Ovary (tissue), 10 donors: ENCODE measurements at places on chromosomes 1 and 21. TPM values are rescaled to one million over a fixed set of nuclear protein-coding genes. Genes with fewer than 3 reads are reported as not detected.

Gene GFI1
- total RNA-seq: 0.35 TPM

Gene HES3
- not detected for total RNA-seq

Gene MYBPH
- total RNA-seq: not detected

Gene OR2G6
- not detected for total RNA-seq

Gene SLC22A15
- total RNA-seq: 1.6 TPM

Gene ITGB2
- total RNA-seq: 17.6 TPM

Gene AIM2
- total RNA-seq: not detected

Gene S100A9
- 96.3 TPM for total RNA-seq

Gene KLHDC9
- 10.3 TPM for total RNA-seq

Gene RNU1-1
- under 0.01 TPM for total RNA-seq

Gene AUNIP
- 0.46 TPM for total RNA-seq

Gene RNF186
- 0.36 TPM for total RNA-seq

Gene ZYG11A
- total RNA-seq: 0.12 TPM

DNA sequence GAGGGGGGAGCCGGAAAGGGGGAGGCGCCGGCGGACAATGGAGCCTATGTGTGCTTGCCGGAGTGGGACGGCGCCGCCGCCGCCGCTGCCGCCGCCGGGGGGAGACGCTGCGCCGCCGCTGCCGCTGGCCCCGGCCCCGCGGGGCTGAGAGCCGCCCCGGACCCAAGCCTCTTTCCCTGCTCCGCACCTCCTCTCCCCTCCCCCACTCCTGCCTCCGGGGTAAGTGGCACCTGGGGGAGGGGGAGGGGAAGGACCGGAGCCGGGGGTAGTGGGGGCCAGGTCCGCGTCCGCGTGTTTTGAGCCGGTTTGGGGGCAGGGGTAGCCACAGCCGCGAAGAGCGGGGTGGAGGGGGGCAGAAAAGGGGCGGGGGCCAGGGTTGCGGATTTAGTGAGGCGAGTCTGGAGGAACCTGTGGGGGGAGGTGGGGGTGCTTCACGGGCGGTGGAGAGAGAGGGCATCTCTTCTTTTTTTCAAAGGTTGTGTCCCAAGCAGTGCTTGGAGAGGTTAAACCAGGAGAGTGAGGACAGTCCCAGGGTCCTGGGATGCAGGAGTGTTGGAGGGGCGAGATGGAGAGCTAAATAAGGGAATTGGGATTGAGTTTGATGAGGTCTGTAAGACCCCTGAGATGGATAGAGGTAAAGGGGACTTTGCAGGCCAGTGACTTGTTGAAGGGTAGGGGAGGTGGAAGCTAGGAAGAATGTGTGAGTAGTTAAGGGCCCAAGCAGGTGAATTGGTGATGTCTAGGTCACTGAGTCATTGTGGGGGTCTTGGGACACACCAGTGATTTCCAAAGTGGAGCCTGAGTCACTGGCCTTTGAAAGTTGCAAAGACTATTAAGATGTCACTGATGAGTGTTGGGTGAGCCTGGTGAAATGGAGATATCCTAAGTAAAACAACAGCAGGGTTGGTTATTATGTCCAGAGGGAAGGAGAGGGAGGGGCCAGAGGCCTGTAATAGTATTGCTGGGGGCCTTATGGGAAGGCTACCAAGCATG lies 59.1 kb downstream of the BCL9 start:
- DNase-seq: no peak

DNA sequence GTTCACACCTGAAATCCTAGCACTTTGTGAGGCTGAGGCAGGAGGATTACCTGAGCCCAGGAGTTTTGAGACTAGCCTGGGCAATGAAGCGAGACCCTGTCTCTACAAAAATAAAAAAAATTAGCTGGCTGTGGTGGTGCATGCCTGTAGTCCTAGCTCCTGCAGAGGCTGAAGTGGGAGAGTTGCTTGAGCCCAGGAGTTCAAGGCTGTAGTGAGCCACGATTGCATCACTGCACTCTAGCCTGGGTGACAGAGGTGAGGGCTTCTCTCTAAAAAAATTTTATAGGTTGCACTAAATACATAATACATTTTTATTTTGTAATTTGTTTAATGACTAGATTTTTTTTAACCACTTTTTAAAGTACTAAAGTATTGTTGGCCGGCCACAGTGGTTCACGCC lies 6.1 kb downstream of the PARK7 start:
- no peak for DNase-seq

DNA sequence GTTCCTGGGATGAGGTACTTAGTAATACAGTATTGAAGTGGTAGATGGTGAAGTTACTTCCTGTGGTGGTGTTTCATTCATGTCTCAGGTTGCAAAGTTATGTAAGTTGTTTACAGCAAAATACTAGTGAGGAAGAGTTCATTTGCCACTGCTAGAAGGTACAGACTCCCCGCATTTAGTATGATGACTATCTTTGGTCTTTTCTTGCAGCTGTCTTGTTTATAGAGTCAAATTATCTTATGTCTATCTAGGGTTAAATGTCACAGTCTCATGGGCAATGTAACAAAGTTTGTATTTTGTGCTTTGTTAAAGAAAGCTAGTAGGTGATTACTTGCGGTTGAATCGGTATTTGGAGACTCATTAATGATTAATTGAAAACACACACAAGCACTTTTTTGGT lies 50.2 kb downstream of the LRRC8D start:
- no peak for DNase-seq

- DNase-seq: peak; percentile 31
Measured at GRCh38 chr1:65174585-65174984, 26.6 kb downstream of the AK4 start.

GRCh38 chr21:16211339-16212303 lies 481.8 kb downstream of the USP25 start:
- DNase-seq: no peak

GRCh38 chr1:59110271-59110670 lies 186.6 kb upstream of the FGGY start:
- DNase-seq: no peak

DNA sequence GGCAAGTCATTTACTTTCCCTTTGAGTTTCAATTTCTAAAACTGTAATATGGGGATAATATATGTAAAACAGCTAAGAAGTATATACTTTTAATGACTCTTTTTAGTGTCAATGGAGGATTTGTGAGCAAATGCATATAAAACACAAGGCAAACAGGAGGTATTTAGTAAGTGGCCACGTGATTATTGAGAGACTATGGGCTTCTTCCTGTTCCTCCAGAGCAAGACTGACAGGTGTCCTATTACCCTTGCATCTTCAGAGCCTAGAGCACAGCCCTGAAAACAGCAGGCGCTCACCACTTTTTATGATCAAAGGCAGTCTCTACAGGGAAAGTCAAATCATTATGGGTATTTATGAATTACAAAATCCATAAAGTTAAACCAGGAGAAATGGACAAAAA lies 941 bp upstream of the ROR1 start:
- DNase-seq: no peak

DNA sequence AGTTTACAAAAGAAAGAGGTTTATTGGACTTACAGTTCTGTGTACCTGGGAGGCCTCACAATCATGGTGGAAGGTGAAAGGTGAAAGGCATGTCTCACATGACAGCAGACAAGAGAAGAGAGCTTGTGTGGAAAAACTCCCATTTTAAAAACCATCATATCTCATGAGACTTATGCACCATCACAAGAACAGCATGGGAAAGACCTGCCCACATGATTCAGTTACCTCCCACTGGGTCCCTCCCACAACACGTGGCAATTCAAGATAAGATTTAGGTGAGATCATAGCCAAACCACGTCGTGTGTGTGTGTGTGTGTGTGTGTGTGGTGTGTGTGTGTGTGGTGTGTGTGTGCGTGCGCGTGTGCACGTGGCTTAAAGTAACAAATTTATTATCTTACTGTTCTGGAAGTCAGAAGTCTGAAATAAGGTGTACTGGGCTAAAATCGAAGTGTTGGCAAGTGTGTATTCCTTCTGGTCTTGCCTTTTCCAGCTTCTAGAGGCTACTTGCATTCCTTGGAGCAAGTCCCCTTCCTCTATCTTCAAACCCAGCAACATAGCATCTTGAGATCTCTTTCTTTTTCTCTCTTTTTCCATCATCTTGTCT lies 48.1 kb upstream of the MPC2 start:
- DNase-seq: no peak

DNA sequence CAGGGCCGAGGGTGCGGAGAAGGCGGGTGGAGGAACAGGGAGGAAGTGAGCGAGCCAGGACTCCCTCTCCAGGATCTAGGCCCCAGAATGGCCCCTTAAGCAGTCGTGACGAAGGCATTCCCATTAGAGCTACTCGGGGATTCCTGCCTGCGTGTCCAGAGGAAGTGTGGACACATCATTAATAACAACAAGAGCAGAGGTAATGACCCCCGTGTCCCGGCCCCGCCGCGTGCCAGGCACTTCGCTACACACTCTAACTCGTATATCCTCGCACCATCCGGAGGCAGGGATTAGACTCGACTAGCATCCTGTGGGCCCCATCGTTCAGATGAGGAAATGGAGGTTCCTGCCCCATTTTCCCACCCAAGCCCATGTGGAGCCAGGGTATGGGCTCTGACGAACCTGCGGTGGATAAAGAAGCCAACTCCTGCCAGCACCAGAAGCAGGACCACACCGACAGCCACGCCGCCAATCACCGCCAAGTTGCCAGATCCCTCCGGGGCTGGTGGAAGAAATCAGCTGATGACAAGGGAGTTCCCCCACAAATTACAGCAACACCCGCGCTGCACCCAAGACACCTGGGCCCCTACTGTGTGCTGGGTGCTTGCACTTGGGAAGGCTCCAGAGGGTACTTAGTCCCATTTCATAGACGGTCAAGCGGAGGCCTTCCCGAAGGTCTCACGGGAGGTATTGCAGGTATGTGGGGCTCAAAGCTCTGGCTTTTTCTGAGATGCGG lies 21.6 kb downstream of the EPHA2 start:
- DNase-seq: no peak

- DNase-seq: no peak
Measured at GRCh38 chr1:189275796-189276195, 1201.9 kb downstream of the BRINP3 start.

DNA sequence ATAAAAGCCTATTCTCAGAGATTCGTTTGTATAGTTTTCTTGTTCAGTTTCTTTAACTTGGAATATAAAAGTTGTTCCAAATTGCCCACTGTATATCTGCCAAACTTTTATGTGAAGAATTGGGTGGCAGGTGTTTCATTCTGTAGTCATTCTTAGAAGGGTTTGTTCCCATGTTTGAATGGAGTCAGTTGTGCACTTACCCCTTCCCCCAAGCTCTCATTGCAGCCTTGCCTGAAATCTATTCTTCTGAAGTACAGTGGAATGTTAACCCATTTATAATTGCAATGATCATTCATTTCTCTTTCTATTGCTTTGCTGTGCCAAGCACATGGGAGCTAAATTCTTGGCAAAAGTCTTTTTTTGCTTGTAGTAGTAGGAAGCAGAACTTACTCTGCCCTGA lies 375.3 kb upstream of the C1orf87 start:
- no peak for DNase-seq

DNA sequence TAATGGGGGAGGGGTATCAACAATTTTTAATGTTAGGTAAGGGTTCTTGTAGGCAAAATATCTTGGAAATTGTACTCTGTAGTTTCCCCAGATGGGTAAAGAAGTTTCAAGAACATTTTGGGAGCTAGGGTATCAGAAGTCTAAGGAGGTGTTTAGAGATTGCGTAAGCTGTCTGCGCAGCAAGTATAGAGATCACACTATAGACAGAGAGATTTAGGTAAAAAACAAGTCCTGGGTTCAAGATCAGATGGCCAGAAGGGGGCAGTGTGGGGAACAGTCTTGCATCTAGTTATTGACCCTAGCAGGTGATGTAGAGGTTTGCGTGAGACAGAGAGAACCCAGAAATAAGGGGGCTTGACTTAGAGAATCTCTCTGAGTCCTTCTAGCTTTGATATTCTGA lies 80.8 kb downstream of the S1PR1 start:
- no peak for DNase-seq

DNA sequence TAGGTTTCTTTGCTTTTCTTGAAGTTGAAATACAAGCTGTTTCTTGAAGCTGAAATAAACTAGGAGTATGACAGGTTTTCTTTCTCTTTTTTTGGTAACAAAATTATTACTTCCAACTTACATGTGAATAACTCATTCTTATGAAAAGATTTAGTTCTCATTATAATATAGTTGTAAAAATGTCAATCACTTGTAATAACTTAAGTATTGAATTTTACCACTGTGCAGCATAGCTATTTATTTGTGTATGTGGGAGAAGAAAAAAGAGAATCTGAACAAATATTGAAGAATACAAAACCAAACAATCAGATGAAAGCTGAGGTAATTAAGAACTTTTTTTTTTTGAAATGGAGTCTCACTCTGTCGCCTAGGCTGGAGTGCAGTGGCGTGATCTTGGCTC lies 11.1 kb downstream of the CLIC4 start:
- DNase-seq: no peak

DNA sequence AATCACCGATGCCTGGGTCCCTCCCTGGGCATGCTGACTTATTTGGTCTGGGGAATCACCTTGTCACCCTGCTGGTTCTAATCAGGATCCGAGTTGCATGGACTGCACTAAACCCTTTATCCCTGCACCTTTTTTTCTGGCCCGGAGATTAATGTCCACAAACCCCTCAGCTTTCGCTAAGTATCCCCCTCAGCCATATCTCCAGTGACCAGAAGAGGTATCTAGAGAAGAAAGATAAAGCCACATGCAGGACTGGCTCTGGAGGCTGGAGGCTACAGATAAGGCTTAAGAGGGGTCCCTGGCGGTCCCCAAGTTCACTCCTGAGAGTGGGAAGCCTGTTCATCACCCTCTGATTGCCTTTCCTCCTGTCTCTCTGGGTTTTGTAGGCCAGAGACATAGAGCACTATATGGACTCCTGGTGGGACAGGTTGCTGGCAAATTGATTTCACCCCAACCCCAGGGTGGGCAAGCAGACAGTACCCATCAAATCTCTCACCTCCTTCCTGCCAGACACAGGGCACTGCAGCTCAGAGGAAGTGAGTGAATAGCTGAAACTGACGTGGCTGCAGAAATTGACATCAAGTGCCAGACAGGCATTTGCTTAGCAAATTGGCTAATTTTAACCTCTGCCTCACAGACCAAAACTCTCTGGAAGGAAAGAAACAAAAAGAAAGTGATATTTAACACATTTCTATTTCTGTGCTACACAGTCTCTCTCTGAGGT lies 38.8 kb downstream of the HMGB4 start:
- DNase-seq: no peak

- no peak for DNase-seq
Measured at GRCh38 chr21:42250422-42251403, 31.8 kb downstream of the ABCG1 start.
